ENCODE measurements at places on chromosomes 4 and X. TPM values are rescaled to one million over a fixed set of nuclear protein-coding genes. Genes with fewer than 3 reads are reported as not detected.

Gene KLB
- total RNA-seq, result not detected

Gene TMEM154
- 0.15 TPM for total RNA-seq

Gene STEEP1
- 42.2 TPM for total RNA-seq

Gene LRCH2
- total RNA-seq, result 0.13 TPM

Gene PCDH10
- not detected for total RNA-seq

Gene UBA6
- 59.4 TPM for total RNA-seq

Gene FAM149A
- 0.13 TPM for total RNA-seq
